ENCODE measurements at places on chromosomes 16 and 17. TPM values are rescaled to one million over a fixed set of nuclear protein-coding genes. Genes with fewer than 3 reads are reported as not detected.

The NARF gene
- 184 TPM for total RNA-seq

The ABCA9 gene
- total RNA-seq, result 0.54 TPM

The RAB26 gene
- total RNA-seq, result not detected

The GPR179 gene
- total RNA-seq, result not detected

The HSD17B2 gene
- not detected for total RNA-seq
